ENCODE measurements at places on chromosomes 4 and X. TPM values are rescaled to one million over a fixed set of nuclear protein-coding genes. Genes with fewer than 3 reads are reported as not detected.
A peak's percentile ranks its signal among the peaks of the same experiment; 100 is the strongest.

DNA sequence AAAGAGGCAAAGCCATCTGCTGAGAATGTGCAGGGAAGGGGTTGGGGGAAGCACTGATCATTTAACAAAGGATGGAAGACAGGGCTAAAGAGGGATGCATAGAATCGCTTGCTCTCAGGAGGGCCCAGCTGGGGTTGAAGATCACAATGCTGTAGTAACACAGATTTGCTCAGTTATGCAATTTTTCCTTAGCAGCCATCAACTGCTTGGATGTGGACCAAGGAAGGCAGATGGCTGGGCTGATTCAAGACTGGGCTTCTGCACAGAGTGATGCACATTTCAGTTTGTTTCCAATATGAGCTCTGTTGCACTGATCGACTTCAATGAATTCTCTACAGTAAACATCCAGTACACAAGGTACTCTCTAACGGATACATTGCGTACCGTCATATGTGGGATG is 127.8 kb upstream of the TBL1X start:
- DNase-seq = no peak

DNA sequence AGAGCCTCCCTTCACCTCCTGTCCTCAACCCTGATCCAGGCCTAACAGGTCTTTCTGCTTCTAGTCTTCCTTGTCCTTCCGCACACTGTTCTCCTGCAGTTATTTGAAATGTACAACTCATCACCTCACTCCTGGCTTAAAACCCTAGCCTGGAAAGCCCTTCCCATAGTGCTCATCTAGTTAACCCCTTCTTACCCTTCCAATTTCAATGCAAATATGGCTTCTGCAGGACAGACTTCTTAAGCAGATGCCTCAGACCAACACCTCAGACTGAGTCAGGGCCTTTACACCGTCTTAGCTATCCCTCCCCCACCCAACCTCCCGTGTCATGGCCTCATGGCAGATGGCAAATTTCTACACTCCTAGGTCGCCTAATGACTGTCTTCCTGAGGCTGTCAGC is 130.4 kb downstream of the BCOR start:
- peak; percentile 49 for DNase-seq

Gene GPC4
- not detected for total RNA-seq

GRCh38 chrX:52352551-52352950 is 16.3 kb upstream of the XAGE2 start:
- no peak for DNase-seq

- peak; percentile 50 for DNase-seq
Measured at GRCh38 chr4:87093443-87094123, 126.8 kb downstream of the KLHL8 start.

- no peak for DNase-seq
Measured at GRCh38 chrX:10922159-10922558, 189.0 kb upstream of the HCCS start.

Gene PPP4R3C
- total RNA-seq = not detected

DNA sequence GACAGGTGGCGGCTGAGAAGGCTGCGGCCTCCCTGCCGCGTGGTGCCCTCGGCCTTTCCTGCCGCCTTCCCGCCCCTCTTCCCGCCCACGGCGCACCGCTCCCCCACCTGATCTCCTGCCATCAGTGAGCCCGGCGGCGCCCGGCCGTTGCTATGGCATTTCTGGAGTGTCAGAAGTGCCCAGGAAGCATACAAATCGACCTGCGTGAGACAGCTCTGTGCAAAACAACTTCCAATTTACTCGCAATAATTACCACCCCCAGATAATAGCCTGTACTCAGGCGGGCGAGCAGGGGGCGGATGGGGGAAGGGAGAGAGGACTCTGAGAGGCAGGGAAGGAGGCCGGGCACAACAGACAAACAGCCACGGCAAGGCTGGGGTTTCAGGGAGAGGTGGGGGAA is 16.6 kb upstream of the ERCC6L start:
- DNase-seq = no peak

DNA sequence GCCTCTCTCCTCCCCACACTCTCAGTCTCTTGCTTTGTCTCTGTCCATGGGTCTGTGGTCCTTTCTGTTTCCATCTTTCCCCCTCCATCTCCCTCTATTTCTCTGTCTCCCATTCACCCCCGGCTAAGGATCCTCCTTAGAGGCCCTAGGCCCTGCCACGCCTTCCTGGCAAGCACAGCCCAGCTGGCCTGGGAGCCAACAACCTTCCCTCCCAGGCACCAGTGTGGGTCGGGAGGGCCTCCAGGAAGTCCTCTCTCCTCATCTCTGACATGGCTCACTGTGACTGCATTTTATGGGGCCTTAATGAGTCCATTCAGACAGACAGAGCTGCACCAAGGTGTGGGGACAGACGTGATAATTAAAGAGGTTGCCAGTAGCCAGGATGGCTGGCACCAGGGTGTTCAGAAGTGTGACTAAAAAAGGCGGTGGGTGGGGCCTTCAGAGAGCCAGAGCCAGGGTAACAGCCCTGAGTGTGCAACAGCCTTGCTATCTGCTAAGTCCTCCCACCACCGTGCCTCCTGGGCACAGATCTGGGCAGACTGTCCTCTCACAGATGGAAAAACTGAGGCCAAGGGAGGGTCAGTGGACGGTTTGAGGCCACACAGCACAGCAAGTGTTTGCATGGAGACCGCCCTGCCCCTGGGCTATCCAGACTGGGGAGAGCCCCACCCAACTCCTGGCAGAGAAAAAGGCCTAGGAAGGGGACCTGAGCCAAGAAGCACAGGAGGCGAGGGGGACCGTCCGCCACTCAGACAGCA is 31.5 kb downstream of the BLOC1S4 start:
- no peak for DNase-seq

DNA sequence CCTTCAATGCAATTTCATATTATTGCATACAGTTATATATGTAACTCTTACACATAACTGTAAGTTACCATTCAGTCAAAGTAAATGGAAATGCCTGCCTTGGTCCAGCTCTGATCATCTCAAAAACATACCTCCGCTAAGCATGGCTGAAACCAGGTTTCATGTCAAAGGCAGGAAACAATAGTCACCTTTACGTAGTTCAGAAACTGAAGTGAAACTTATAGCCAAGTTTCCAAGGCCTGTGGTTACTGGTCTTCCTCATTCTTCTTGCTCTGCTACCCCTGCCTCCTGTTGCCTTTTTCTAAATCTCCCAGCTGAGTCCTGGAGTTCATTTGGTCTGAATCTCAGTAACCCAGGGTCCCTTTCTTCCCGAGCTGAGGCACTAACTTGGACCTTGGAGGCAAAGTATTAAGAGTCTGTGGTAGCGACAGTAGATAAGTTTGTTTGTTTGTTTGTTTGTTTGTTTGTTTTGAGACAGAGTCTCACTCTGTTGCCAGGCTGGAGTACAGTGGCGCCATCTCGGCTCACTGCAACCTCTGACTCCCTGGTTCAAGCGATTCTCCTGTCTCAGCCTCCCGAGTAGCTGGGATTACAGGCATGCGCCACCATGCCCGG is 30.8 kb downstream of the DAPP1 start:
- peak; percentile 47 for DNase-seq

DNA sequence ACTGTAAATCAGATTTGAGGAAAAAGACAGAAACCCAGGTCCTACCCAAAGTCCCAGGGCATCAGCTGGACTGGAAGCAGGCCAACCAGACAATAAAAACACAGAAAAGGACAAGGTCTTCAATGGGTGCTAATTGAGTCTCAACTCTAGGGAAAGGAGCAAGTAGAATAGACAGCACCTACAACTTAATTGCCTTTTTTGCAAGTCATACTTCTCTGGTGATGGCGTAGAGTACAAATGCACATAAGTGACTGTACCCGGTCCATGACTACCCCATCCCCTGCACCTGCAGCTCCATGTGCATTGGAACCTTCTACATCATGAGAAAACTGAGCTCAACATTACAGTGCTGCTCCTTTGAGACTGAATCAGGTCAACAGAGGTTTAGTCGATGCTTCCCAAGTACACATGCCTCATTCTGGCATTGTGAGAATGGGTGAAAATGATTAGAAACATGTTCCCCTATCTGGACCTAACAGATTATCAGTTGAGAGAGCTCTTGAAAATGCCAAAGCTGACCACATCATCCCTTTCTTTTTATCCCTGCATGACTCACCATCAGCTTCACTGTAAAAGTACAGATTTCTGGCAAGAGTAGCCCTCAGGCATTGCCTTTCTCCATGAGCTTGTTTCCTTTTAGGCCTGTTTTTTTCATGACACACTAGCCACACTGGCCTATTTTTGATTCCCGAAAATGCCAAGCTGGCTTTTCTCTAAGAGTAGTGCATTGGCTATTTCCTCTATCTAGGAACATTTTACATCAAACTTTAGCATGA is 298.3 kb downstream of the HS3ST1 start:
- no peak for DNase-seq

Gene NPFFR2
- total RNA-seq = not detected

- DNase-seq = no peak
Measured at GRCh38 chrX:42028109-42028508, 104.8 kb upstream of the CASK start.

- no peak for DNase-seq
Measured at GRCh38 chr4:115293093-115293462, 179.7 kb upstream of the NDST4 start.

DNA sequence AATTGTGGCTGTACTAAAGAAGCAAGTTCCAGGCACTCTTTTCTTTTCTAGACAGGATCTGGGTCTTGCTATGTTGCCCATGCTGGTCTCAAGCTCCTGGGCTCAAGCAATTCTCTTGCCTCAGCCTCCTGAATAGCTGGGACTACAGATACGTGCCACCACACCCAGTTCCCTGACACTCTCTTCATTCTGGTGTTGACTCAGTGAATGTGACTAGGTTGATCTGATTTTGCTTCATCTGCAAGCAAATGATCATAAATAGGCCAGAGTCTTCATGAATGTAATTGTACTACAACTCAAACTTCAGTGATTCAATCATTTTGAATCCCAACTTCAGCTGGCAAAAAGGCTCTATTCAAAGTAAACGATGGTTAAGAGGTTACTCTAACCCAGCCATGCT is 78.5 kb downstream of the APBB2 start:
- DNase-seq = no peak

Gene MAGEB6B
- total RNA-seq = not detected

Gene PNCK
- total RNA-seq = not detected

- DNase-seq = no peak
Measured at GRCh38 chr4:121098266-121098665, 25.9 kb upstream of the NDNF start.

GRCh38 chr4:148092316-148093014 is 349.7 kb downstream of the NR3C2 start:
- no peak for DNase-seq

- DNase-seq = no peak
Measured at GRCh38 chrX:41862562-41863184, 60.7 kb downstream of the CASK start.

DNA sequence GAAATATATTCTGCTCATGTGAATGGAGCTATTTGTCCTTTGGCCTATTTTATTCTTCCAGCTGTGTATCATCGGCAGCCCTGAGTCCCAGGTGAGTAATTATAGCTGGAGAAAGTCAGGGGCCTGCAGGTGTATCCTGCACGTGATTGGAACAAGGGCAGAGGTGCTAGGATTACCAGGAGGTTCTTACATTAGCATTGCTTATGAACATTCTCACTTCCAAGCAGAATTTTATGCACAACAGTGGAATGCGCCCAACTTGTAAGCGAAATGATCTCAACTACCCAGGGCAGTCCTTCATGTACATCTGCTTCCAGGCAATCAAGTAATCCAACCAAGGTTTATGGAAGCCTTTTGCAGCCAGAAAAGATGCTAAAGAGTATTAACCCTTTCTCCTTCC is 68.9 kb upstream of the NRK start:
- no peak for DNase-seq

Gene MCUB
- total RNA-seq = 80.5 TPM

- DNase-seq = no peak
Measured at GRCh38 chr4:48329976-48330375, 11.4 kb upstream of the SLAIN2 start.

DNA sequence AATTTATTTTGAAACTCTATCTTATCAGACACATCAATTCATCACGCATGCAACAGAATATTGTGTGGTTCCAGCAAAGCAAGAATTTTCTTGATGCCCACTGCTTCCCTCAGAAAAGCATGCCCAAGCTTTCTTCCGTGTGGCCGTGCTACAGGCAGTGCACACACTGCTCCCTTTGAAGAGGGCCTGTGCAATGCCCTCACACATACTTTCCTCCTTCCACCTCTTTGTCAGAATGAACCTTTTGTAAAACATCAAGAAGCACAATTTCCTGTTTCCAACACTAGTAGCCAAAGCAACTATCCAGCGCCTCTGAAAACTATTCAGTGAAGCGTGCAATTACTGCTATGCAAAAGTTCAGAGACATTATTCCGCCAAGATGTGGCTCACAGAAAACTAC is 201.7 kb downstream of the NLGN4X start:
- DNase-seq = no peak

- no peak for DNase-seq
Measured at GRCh38 chr4:42150653-42151567, 1.5 kb downstream of the BEND4 start.

GRCh38 chr4:113695328-113696169 is 66.0 kb downstream of the CAMK2D start:
- no peak for DNase-seq

- DNase-seq = no peak
Measured at GRCh38 chr4:98604723-98605122, 53.7 kb downstream of the TSPAN5 start.

- no peak for DNase-seq
Measured at GRCh38 chr4:8820178-8821102, 51.2 kb downstream of the HMX1 start.

GRCh38 chr4:16466581-16466980 is 240.3 kb upstream of the TAPT1 start:
- no peak for DNase-seq

DNA sequence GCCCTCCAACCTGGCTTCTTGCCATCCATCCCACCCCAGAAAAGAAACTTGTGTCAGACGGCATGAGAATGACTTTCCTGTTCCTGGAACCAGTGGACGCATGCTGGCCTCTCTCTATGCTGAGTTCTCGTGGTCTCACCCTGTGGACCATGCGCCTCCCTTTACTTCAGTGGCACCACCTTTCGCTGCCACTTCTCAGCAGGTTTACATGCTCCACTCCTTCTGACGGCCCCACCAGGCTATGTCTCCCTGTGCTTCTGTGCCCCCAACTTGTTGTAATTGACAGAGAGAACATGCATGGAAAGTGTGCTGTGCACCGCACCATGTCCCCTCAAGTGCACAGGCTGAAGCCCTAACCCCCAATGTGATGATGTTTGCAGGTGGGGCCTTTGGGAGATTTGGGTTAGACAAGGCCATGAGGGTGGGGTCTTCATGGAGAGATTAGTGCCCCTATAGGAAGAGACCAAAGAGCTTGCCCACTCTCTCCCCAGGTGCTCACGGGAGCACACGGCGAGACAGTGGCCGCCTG is 3.1 kb upstream of the PPP2R2C start:
- DNase-seq = no peak
